ENCODE measurements at places on chromosomes 12 and 14. TPM values are rescaled to one million over a fixed set of nuclear protein-coding genes. Genes with fewer than 3 reads are reported as not detected.

Gene RNASE8
- not detected for total RNA-seq

Gene LAG3
- total RNA-seq, result 264 TPM

Gene FAM90A1
- 0.27 TPM for total RNA-seq

Gene SMIM41
- total RNA-seq, result not detected

Gene KLRF1
- total RNA-seq, result not detected

Gene FGD6
- 0.41 TPM for total RNA-seq

Gene ASPG
- not detected for total RNA-seq

Gene RASSF8
- not detected for total RNA-seq

Gene NTF3
- not detected for total RNA-seq

DNA sequence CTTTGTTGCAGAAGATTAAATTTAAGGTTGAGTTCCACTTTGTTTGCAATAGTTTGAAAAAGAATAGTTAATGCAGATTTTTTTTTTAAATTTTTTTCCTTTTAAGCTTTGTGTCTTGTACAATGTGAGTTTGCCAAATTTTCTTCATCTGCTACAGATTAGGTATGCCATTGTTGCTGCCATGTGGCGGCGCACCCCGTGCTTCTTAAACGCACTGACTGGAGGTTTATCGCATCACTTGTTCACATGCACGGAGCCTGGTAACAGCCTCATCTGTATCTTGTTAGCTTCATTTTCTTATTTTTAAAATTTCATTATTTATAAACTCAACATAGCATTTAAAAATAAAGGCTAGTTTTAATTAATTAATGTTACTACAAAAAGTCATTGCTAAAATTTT lies 43.5 kb downstream of the ETNK1 start:
- peaks cover 1% of the 10 kb centered on the region for H3K4me1 ChIP-seq
- no peaks in the 10 kb centered on the region for H3K27me3 ChIP-seq
- no peak for DNase-seq
- H3K27ac ChIP-seq, result no peak overlapping the region
- no peak overlapping the region for H3K4me3 ChIP-seq
- peaks cover 14% of the 10 kb centered on the region for H3K36me3 ChIP-seq

DNA sequence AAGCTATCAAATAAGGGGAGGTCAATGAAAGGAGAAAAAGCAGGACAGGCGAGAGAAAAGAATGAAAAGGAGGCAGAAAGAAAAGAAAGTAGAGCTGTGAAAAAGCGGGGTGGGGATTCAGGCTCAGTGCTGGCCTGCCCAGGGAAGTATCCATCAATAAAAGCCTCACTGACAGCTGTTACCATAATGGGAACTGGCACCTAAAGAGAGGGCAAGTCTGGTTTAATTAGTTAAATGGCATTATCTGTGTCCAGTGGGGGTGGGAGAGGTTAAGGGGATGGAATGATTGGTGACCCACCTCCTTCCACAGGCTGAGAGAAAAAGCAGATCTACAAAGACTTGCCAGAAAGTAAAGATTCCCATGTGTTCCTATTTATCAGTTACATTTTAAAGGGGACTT lies 7.4 kb downstream of the SALL2 start:
- H3K27me3 ChIP-seq, result no peaks in the 10 kb centered on the region
- H3K4me3 ChIP-seq, result no peak overlapping the region
- H3K27ac ChIP-seq, result no peak overlapping the region
- H3K36me3 ChIP-seq, result no peaks in the 10 kb centered on the region
- no peak for DNase-seq

DNA sequence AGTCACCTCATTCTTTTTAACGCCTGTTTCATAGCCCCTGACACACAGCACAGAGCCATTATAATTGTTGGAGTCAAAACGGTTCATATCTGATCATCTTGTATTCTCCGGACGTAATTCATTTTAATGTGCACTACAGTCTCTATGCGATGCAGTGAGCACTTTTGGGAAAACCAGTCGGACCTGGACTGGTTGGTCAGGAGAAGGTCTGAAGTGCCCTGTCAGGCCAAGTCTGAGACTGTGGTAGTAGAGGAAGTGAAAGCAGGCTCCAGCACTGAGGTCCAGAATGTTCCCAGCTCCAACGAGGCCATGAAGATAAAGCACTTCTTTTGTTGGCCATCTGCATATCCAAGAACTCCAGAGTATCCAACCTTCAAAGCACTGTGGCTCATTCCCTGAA lies 117.1 kb upstream of the NCOR2 start:
- DNase-seq, result no peak
- no peaks in the 10 kb centered on the region for H3K36me3 ChIP-seq
- no peak overlapping the region for H3K4me3 ChIP-seq
- H3K27ac ChIP-seq, result no peak overlapping the region
- H3K27me3 ChIP-seq, result no peaks in the 10 kb centered on the region

DNA sequence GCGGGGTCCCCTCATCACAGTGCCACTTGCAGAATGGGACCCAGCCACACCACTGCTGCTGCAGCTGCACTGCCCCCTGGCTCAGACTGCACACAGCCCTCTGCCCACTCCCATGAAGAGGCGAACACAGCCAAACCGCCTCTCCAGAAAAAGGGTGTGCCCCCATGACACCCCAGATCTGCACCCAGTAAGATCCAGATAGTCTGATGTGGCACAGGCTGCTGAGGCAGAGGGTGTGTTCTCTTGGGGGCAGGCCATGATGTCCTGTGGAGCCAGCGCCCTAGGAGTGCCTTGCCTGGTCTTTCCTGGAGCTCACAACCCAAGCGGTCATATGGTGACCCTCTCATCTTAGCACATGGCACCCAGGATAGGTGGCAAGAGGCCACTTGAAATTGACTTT lies 44.4 kb downstream of the SLC8B1 start:
- no peaks in the 10 kb centered on the region for H3K4me1 ChIP-seq
- peaks cover 7% of the 10 kb centered on the region for H3K36me3 ChIP-seq
- H3K27ac ChIP-seq, result no peak overlapping the region
- DNase-seq, result no peak
- no peaks in the 10 kb centered on the region for H3K27me3 ChIP-seq

GRCh38 chr14:21543521-21543960 lies 17.4 kb upstream of the SALL2 start:
- H3K27me3 ChIP-seq, result peaks cover 11% of the 10 kb centered on the region
- H3K4me1 ChIP-seq, result no peaks in the 10 kb centered on the region
- no peak overlapping the region for H3K27ac ChIP-seq
- no peaks in the 10 kb centered on the region for H3K36me3 ChIP-seq
- no peak overlapping the region for H3K4me3 ChIP-seq

GRCh38 chr12:113044516-113044915 lies 12.0 kb upstream of the DTX1 start:
- DNase-seq, result no peak
- no peaks in the 10 kb centered on the region for H3K4me1 ChIP-seq
- H3K27me3 ChIP-seq, result peaks cover 4% of the 10 kb centered on the region

DNA sequence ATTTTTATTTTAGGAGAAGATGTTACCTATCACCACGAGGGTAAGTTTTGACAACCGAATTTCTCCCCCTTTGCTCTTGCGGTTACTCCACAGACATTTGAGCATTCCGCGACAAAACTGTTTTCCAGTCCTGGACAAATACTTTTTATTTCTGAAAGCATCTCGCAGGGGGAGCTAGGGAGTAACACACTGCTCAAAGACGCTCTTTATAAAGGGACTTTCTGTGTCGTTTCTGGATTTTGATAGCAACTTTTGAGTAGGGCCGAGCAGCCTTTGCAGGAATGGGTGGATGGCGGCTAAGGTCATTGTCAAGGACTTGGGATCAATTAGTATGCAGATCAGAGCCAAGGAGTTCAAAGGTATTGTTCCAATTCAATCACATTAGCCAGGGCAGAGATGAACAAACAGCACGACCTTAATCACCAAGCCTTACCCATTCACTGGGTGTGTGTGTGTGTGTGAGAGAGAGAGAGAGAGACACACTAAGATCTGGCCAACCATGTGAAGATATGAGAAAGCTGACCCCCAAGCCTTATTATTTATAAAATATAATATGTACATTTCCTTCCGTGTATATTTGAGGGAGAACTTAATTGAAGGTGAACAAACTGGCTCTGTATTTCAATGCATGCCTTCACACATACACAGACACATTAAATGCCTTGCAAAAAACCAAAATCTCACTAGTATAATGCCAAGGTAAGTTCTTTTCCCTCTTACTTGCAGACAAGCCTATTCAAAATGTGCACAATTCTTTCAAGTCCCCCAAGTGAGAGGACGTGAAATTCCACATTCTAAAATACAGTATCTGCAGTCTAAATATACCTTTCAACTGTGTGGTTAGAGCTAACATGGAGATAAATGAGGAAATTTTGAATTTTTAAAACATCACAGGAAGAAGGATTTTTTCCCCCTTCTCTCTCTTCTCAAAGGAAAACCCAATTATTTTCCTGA lies 613.8 kb downstream of the VRK1 start:
- H3K36me3 ChIP-seq, result no peaks in the 10 kb centered on the region
- no peak overlapping the region for H3K4me3 ChIP-seq
- H3K27ac ChIP-seq, result no peak overlapping the region
- no peak for DNase-seq

GRCh38 chr14:65258391-65258790 lies 154.1 kb upstream of the FUT8 start:
- no peaks in the 10 kb centered on the region for H3K27me3 ChIP-seq
- H3K4me1 ChIP-seq, result peaks cover 24% of the 10 kb centered on the region
- H3K27ac ChIP-seq, result no peak overlapping the region

GRCh38 chr14:56659964-56660551 lies 80.5 kb downstream of the TMEM260 start:
- no peaks in the 10 kb centered on the region for H3K36me3 ChIP-seq
- no peak for DNase-seq
- H3K4me1 ChIP-seq, result no peaks in the 10 kb centered on the region
- H3K4me3 ChIP-seq, result no peak overlapping the region
- H3K27ac ChIP-seq, result no peak overlapping the region

GRCh38 chr12:79973801-79974200 lies 38.9 kb upstream of the PPP1R12A start:
- H3K27me3 ChIP-seq, result no peaks in the 10 kb centered on the region
- no peak for DNase-seq
- H3K36me3 ChIP-seq, result no peaks in the 10 kb centered on the region
- no peaks in the 10 kb centered on the region for H3K4me1 ChIP-seq

GRCh38 chr14:82047777-82048470 lies 514.3 kb upstream of the SEL1L start:
- H3K27ac ChIP-seq, result no peak overlapping the region
- DNase-seq, result no peak
- no peaks in the 10 kb centered on the region for H3K27me3 ChIP-seq
- no peaks in the 10 kb centered on the region for H3K36me3 ChIP-seq

GRCh38 chr12:46177837-46178608 lies 90.8 kb downstream of the SLC38A1 start:
- no peak for DNase-seq
- peaks cover 11% of the 10 kb centered on the region for H3K36me3 ChIP-seq
- no peaks in the 10 kb centered on the region for H3K27me3 ChIP-seq
- H3K27ac ChIP-seq, result peak overlapping the region; percentile 34
- H3K4me1 ChIP-seq, result peaks cover 56% of the 10 kb centered on the region

GRCh38 chr12:131735476-131736445 lies 24.9 kb downstream of the SFSWAP start:
- DNase-seq, result no peak
- peaks cover 34% of the 10 kb centered on the region for H3K36me3 ChIP-seq
- no peak overlapping the region for H3K4me3 ChIP-seq
- H3K4me1 ChIP-seq, result no peaks in the 10 kb centered on the region
- H3K27me3 ChIP-seq, result no peaks in the 10 kb centered on the region

DNA sequence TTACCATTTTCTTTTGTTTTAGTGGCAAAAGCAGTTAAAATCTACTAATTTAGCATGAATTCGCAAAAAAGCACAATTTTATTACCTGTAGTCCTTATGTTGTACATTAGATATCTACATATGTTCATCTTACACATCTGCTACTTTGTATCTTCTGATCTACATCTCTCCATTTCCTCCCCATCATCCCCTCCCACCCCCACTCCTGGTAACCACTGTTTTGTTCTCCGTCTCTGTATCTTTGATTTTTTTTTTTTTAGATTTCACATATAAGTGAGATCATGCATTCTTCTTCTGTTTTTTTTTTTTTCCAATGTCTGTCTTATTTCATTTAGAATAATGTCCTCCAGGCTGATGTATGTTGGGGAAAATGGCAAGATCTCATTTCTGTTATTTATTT lies 922.7 kb downstream of the VRK1 start:
- no peaks in the 10 kb centered on the region for H3K27me3 ChIP-seq
- H3K27ac ChIP-seq, result no peak overlapping the region
- H3K4me3 ChIP-seq, result no peak overlapping the region
- H3K4me1 ChIP-seq, result peaks cover 46% of the 10 kb centered on the region
- peak; percentile 52 for DNase-seq
- no peaks in the 10 kb centered on the region for H3K36me3 ChIP-seq

DNA sequence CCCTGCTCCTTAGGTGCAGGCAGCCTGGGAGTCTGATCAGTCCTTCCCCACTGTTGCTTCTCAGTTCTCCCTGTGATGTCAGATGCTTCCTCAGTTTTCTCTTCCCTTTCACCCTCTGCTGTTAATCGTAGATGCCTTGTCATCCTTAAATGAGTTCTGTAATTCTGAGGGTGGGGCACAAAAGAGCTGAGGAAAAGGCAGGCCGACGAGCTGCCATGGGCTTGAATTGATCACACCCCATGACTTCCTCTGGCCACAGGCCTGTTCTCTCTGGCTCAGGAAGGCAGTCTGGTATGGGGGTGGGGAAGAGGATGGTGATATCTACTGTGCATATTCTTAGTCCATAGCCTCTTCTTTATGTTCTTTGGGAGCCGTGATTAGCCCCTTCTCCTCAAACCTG lies 5.2 kb upstream of the AP1G2 start:
- H3K27ac ChIP-seq, result no peak overlapping the region
- H3K27me3 ChIP-seq, result peaks cover 32% of the 10 kb centered on the region
- DNase-seq, result no peak
- H3K4me3 ChIP-seq, result no peak overlapping the region
- H3K36me3 ChIP-seq, result no peaks in the 10 kb centered on the region
- peaks cover 20% of the 10 kb centered on the region for H3K4me1 ChIP-seq

DNA sequence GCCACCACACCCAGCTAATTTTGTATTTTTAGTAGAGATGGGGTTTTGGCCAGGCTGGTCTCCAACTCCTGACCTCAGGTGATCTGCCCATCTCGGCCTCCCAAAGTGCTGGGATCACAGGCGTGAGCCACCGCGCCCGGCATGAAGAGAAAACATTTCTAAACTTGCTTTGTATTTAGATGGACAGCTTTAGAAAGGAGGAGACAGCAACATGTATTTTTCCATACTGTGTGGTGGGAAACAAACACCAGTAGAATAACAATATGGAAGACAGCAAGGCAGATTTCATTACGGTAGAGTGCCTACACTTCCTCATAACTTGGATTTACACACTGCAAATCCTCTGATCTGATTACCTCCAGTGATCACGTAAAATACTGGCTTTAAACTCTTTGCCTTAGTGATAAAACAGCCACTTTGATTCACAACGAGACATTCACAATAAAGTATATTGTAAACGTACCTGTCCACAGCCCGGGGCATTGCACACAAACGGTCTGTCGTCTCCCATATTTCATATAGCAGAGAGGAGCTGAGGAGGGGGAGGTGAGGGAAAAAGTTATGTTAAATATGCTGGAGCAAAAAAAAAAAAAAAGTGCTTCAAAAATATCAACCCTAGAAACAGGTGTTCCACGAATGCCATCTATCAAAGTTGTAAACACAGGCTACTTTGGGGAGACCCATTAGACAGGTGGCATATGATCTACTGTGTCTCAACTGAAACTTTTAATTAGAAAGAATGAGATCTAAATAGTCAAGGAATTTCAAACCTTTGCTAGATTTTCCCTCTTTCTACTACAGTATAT lies 25.5 kb downstream of the ATF7 start:
- no peak for DNase-seq
- no peak overlapping the region for H3K4me3 ChIP-seq
- peaks cover 4% of the 10 kb centered on the region for H3K36me3 ChIP-seq
